ENCODE measurements at places on chromosomes 4 and X.

DNA sequence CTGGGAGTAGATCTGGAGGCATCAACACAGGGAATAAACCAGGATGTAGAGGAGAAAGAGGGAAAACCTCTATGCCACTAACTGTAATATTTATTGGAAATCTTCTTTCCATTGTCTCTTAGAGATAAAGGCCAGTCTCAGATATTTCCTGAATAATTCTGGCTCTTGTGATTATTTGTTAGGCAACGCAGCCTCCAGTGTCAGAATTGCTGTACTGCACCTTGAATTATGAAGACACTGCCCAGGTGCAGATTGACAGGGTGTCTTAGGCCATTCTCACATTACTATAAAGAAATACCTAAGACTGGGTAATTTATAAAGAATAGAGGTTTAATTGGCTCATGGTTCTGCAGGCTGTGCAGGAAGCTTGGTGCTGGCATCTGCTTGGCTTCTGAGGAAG is 100.7 kb upstream of the ZDHHC15 start:
- peak; percentile 16 for DNase-seq

DNA sequence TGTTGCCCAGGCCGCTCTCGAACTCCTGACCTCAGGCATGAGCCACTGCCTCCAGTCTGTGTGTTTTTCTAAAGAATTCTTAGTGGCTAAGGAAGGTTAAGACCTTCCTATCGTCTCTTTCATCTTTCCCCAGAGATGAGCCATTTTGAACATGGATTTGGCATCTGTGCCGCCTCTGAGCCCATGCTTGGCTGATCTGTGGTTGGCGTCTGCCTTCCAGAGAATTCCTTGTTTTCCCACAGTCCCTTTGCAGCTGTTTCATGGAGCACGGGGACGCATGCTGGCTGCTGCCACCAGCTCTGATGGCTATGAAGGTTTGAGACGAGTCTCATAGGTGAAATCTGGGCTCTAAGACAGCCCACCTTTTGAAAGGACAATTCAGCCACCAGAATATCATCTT is 60.4 kb downstream of the SHROOM2 start:
- DNase-seq = no peak

GRCh38 chr4:93834249-93835066 is 5.9 kb downstream of the ATOH1 start:
- no peak for DNase-seq

- no peak for DNase-seq
Observed at GRCh38 chr4:2991243-2991642, 27.9 kb downstream of the GRK4 start.

- DNase-seq = no peak
Observed at GRCh38 chr4:120557372-120557771, 365.2 kb downstream of the PRDM5 start.

- no peak for DNase-seq
Observed at GRCh38 chr4:70120323-70120722, 33.7 kb upstream of the PRR27 start.

GRCh38 chrX:49930039-49930438 is 7.6 kb downstream of the CLCN5 start:
- DNase-seq = no peak

GRCh38 chr4:3520276-3520675 is 11.9 kb downstream of the LRPAP1 start:
- DNase-seq = no peak

DNA sequence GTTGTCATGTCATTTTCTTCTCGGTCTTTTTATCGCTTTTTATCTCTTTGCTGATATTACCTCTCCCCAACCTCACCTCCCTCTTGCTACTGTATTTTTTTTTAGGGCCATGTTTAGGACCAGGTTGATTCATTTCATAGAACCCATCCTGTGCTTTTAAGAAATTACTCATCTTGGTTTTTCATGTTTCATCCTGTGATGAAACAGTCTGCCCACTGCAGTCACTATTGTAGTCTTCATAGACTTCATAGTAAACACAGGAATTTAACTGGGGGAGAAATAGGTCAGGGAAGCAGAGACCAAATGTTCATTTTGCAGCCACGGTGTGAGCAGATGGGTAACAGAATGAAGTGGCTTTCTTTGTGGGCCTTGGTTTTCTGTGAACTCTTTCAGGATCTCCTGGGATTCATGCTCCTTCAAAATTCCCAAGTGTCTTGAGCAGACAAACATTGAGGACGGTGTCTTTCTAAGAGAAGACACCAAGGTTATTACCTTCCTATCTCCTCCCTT is 161.8 kb downstream of the NAA11 start:
- no peak for DNase-seq

DNA sequence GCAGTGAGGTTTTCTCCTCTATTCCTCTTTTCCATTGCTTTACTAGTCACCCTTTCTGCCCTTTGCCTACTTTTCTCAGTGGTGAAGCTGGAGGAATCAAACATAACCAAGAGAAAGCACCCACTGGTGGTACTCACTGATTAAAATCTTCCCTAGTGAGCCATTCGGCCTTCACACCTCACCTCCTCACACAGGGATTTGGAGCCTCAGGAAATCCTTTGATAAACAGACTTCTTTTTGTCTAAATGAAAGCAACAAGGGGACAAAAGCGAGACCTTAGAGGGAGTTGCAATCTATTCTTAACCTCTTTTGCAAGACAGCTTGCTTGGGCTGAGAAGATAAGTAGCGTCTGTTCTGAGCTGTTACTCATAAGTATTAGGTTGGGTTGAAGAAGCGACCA is 572.6 kb downstream of the ZNF674 start:
- DNase-seq = no peak

DNA sequence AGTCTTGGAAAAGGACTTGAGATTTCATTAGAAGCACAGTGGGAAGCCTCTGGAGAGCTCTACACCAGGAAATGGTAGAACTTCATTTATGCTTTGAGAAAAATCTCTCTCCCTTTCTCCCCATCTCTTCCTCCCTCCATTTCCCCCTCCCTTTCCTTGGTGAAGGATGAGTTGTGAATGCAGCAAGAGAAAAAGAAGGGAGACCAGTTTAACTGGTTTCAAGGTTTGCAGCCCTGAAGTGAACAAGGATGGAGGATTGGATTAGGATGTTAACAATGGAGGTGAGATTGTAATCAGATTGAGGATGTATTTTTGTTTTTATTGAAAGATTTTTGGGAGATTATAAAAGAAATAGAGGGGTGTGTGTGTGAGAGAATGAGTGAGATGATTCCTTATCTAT is 99.5 kb downstream of the ANK2 start:
- peak; percentile 76 for DNase-seq

DNA sequence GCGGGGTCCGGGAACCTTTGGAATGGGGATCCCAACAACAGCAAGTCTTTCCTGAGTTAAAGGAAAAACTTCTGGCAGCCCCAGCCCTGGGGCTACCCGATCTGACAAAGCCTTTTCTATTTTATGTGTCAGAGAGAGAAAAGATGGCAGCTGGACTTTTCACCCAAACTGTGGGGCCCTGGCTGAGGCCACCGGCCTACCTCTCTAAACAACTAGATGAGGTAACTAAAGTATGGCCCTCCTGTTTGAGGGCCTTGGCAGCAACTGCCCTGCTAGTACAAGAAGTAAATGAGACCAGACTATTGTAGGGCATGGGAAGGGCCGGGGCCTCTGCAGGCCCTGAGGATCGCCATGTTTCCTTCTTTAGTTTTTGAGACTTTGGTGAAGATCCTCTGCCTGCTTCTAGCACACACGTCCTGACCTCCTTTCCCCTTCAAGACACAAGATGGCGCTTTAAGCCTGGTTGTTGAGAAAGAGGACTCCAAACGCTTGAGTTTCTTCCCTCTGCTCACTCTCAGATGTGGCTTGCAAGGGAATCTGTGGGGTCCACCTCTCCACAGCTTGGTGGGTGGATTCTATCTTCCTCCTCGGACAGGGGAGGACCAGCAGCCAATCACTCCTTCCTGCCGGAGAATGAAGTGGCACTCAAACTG is 18.5 kb upstream of the DRD5 start:
- peak; percentile 67 for DNase-seq

- DNase-seq = no peak
Observed at GRCh38 chr4:43244688-43245382, 352.3 kb downstream of the GRXCR1 start.

DNA sequence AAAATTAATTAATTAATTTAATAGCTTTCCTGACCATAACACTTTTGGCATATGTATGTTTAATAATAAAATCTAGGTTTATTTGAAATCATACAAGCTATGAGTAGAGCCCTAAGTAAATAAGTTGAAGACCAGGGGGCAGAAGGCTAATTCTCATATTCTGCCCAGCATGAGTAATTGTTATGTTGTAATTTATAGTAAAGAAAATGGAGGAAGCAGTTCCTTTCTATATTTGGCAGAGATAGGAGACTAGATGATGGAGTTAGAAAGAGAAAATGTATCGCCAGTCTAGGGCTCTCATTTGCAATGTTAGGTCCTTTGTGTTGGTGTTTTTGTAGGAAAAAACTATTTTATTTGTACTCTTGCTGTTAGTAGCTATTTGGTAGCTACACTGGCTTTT is 89.1 kb downstream of the FNIP2 start:
- no peak for DNase-seq

DNA sequence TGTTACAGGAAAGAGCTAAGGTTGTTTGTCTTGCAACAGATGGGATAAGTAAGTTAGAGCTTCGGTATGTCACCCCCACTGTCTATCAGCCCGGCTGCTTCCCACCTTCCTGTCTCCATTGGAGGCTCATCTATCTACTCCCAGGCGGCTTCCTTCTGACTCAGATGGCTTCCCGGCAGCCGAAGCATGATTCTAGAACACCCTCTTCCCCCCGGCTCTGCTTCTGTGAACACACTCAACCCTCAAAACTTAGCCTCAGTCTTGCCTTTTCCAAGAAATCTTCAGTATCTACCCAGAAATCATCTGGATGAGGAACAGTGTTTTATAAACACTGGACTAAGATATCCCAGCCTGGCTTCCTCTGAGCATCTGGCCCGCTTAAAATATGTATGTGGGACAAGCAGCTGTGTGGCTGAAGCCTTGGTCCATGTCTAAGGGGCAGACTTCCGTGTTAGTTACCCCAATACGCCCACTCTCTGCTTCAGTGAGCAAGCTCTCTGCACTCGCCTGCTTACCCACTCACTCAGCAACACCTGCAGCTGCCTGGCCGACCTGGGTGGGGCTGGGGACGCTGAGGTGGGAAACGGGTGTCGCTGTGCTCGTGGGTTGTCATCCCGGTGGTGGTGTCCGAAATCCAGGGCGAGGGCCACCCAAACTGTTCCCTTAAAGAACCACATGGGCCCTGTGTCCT is 12.0 kb upstream of the SLC2A9 start:
- DNase-seq = no peak

DNA sequence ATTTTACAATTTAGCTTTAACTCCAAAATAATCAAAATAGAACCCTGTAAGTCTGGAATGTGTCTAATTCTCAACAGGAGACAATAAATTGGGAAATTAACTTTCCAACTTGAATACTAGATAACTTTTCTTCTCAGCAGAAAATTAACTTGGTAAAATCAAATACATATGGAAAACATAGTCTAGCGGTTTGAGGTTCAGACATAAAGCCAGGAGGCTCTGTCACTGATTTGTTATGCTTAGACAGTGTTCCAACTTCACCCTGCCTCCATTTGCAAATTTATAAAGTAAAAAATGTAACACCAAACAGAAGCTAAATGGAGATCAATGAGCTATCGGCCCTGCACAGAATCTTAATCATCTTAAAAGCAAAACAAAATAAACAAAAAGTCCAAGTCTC is 46.3 kb downstream of the TBCK start:
- no peak for DNase-seq

- no peak for DNase-seq
Observed at GRCh38 chrX:22126327-22126726, 94.2 kb downstream of the PHEX start.

DNA sequence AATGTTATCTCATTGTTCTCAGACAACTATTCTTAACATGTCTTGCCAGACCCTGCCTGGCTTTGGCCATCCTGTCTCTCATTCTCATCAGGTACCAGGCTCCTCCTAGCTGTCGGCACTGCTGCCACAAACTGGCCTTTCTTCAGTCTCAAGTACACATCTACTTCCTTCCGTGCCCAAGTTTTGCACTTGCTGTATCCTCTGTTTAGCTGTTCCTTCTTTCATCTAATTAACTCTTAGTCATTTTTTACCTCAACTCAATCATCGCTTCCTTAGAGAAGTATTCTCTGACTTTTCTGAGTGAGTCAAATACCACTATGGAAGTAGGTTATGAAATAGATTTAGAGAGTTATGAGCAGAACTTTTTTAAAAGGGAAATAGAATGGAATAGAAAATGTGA is 19.7 kb downstream of the CXCL3 start:
- no peak for DNase-seq

DNA sequence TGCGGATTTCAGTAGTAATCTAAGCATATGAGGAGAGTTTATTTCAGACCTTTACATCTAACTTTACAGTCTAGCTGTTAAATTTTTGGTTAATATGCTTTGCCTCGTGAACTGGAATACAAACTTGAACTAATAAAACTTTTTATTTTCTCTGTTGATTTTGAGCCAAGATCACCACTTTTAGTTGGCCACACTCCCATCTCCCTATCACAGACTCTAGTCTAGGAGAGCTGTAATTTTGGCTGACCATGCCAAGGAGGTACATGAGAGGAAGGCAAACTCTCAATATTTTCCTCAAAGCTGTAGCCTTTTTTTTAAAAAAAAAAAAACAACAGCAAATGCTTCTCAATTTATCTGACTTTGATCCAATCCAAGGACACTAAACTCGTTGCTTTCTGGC is 597.5 kb upstream of the PCDH7 start:
- DNase-seq = no peak

GRCh38 chrX:68950937-68951336 is 122.1 kb downstream of the EFNB1 start:
- DNase-seq = no peak

DNA sequence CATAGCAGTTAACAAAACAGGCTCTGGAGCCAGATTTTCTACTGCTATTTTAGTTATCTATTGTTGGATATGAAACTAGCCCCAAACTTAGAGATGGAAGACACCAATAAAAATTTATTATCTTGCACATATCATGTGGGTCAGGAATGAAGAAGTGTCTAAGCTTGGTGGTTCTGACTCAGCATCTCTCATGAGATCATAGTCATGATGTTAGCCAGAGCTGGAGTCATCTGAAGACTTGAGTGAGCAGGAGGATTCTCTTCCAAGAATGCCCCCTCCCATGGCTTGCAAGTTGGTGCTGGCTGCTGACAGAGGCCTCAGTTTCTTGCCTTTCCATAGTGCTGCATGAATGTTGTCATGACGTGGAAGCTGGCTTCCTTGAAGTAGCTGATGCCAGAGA is 68.2 kb upstream of the TAPT1 start:
- DNase-seq = no peak

DNA sequence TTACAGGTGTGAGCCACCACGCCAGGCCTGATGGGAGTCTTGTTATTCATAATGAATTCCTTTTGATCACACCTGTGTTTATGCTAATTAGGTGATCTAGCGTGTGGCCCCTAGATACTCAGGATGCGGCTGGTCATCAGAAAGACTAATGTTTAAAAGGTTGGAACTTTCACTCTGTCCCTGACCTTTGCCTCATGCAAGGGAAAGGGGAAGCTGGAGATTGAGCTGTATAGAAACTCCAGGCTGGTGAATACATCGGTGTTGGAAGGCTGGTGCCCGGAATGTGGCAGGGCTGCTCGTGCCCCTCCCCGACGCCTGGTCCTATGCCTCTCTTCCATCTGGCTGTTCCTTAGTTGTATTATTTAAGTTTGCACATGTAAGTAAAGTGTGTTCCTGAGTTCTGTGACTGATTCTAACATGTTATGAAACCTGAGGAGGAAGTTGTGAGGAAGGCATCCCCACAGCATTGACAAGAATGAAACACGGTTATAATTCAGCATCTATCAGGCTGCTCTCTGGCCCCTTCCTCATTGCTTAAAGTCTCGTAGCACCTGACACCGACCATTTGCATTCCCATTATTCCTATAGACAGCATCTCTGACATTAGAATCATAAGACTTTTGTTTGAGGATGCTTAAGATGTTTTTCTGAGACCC is 28.9 kb downstream of the CASP3 start:
- DNase-seq = no peak
